EL (cell line): ENCODE measurements at places on chromosomes 12 and 14.

DNA sequence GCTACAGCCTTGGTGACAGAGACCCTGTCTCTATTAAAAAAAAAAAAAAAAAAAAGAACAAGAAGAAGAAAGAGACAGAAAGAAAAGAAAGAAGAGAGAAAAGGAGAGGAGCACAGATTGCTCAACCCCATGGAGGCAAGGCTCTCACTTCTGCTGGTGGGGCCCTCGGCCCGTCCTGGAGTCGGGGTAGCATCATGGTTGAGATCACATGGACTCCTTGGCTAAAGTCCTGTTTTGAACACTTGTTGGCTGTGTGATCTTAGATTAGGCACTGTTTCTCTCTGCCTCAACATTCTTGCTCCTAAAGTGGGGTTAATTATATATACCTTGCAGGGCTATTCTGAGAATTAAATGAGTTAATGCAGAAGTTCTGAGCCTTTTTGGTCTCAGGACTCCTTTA, 207.7 kb downstream of the CACNA1C start:
- DNase-seq, result no peak

DNA sequence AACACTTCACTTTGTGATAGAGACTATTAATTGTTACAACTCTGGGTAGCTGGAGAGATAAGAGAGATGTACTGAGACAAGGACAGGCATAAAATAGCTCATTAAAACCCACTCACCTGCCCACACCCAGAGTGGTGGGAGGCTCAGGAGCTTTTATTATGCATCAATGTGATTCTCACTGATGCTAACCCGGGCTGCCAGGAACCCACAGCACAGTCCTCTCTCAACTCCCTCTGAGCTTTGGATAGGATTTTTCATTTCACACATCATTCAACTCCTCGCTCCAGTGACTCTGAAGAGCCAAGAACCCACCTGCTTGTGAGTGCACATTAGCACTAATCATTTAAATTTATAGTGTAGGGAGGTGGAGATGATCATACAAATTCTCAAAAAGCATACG, 827.9 kb downstream of the FLRT2 start:
- no peak for DNase-seq

DNA sequence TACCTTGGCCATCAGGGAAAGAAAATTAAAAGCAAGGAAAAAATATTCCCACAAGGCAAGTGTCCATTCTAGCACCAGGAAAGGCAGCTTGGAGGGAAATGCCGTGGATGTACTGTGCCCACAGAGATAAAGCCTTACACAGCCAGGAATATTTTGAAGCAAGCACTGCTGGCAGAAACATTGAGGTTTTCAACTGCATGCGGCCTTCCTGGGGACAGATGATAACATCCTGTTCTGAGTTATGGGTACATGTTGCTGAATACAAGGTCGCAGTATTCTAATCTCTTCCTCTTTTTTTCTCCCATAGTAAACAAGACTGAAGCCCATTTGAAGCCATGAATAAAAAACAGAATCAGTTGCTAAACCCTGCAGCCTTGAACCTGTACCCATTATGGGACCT, 197.1 kb downstream of the BTG1 start:
- DNase-seq, result no peak

GRCh38 chr14:21940887-21941856, 267.6 kb upstream of the OR4E1 start:
- DNase-seq, result peak; percentile 4

DNA sequence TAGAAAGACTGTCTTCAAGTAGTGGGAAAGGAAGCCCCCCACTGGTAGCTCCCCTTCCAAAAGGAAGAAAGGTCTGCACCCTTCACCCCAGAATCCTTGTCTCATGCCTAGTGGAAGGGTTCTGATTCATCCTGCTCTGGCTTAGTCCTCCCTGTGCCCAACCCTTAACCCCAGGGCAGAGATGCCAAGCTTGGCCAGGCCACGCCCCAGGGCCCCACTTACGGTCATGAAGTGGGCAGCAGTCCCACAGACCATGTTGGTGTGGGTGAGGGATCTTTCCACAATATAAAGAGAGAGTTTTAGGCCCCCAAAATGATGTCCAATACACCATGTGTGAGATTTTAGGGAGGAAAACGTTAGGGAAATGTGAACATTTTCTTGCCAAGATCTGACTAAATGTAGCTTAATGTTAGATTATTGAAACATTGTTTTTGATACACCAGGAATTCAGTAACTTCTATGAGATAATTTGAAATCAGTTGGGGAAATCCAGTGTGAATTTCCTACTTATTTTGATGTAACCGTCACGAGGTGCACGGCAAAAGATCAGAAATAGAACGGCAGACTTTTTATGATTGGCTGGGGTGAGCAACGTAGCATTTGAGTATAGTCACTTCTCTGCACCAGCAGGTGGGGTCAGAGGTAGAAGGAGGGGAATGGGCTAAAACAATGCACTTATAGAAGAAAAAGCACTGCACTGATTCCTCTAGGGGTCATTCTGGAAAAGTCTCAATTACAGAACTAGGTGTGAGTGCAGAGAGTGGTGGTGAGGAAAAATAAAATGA, 8.2 kb upstream of the SSPN start:
- DNase-seq, result no peak
